T-helper 17 cell (primary cell): ENCODE measurements at places on chromosomes 13 and 19.

- no peak for DNase-seq
Observed at GRCh38 chr13:49287995-49288394, 40.3 kb downstream of the CDADC1 start.

- DNase-seq = no peak
Observed at GRCh38 chr13:22214184-22214583, 543.3 kb downstream of the FGF9 start.

DNA sequence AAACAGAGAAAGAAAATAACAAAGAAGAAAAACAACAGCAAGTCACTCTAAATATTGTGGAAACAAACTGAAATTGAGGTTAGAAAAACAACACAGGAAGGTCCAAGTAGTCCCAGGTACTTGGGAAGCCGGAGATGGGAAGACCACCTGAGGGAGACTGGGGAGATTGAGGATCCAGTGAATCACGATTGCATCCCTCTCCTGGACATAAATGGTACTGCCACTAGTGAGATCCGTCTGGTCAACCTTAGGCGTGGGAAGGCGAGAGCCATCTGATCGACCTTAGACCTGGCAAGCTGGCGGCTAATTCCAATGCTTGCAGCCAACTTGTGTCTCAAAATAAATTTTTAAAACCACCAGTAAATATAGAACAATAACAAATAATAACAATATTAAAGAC is 81.9 kb downstream of the ZNF726 start:
- no peak for DNase-seq

- DNase-seq = no peak
Observed at GRCh38 chr13:40438022-40438680, 228.3 kb downstream of the FOXO1 start.

DNA sequence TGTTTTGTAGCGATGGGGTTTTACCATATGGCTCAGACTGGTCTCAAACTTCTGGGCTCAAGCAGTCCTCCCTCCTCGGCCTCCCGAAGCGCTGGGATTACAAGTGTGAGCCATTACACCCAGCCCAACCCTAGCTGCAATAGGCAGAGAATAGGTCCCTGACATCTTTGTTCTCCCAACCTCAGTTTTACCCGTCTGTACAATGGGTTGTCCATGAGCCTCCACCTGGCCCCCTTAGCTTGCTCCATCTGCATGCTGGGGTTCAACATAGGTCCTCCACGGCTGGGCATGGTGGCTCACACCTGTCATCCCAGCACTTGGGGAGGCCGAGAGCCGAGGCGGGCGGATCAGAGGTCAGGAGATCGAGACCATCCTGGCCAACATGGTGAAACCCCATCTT is 14.4 kb downstream of the NFIC start:
- no peak for DNase-seq

DNA sequence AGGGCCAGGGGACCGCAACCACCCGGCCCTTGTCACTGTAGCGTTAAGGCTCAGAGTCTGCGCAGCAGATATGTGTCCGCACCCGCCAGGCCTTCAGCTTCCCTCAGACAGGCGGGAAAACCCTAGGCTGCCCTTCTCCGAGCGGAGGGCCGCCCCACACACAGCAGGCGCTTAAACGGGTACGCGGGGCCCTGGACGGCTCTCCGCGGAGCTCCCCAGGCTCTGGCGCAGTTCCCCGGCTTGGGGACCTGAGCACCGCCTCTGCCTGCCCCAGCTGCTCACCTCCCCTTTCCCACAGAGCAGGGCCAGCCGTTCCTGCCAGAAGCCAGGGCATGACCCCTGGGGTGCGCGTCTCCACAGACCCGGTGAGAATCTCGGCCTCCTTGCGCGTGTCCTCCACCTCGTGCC is 593 bp downstream of the ZNF135 start:
- DNase-seq = no peak

GRCh38 chr19:54916822-54917221 is 10.9 kb downstream of the NCR1 start:
- DNase-seq = no peak

- peak; percentile 63 for DNase-seq
Observed at GRCh38 chr19:8654591-8655339, 24.3 kb downstream of the NFILZ start.

- DNase-seq = no peak
Observed at GRCh38 chr19:8096071-8096470, 43.5 kb downstream of the CCL25 start.

DNA sequence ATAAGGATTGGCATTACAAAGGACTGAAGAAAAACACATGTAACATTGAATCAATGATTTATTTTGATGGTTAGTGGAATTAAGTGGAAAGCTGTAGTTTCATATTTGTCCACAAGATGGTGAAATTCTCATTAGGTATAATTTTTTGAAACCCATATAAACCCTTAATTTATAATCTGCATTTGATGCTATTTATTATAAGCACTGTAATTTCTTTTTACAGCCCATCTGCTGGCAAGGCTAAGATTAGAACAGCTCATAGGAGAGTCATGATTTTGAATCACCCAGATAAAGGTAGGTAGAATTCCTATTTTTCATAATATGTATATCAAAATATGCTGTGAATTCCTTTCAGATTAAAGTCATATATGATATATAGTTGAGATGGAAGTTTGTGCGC is 62.2 kb downstream of the DNAJC15 start:
- DNase-seq = no peak

DNA sequence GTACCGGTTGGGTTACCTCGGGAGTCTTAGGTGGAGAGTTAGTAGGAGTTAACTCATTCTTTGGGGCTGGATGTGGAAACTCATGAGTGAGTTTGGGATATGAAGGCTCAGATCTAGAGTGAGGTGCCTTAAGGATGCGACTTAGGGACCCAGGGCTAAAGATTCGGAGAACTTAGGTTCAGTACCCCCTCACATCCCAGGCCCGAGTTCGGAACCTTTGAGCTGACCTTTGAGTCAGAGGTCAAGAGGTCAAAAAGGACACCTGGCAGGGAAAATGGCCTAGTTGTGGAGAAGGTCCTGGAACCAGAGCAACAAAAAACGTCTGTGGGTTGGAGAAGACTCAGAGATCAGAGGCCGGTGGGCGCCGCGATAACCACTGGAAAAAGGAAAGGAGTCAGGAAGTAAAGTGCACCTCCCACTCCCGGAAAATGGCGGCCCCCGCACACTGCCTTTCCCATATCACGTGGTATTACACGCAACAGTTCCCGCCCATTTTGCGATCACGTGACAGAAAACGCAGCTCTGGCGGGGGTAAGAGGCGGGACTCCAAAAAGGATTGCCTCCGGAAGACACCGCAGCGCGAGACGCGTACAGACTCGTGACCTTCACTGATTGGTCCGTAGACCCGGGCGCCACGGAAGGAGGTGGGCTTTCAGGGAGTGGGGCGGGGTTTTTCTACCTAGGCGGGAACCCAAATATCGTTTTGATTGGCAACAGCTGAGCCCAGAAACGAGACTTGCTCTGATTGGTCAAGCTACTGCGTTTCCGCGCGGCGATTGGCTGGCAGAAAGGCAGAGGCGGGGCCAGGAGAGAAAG is at the start of gene ACTMAP:
TSS of gene ACTMAP (minus strand) at position 420 of the 816 bp plus-strand sequence. CDS start 674 bp downstream, outside the sequence.
- peak; percentile 99 for DNase-seq

GRCh38 chr13:101978552-101979315 is 423.1 kb downstream of the FGF14 start:
- DNase-seq = no peak

DNA sequence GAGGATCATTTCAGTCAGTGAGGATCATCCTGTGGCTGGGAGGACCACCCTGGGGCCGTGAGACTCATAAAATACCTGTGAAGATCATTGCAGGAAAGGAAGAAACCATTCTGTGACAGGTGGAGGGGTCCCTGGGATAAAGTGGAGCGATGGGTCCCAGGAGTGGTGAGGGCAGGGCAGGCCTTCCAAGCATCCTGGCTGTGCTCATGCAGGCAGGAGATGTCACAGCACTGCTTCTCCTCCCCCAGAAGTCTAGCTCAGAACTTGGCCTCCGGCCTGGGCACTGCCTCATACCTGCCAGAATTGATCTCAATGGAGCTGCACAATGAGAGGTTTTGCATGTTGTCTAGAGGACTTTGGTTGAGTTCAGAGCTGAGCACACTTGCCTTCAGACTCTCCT is 11.1 kb downstream of the KLK1 start:
- DNase-seq = no peak

DNA sequence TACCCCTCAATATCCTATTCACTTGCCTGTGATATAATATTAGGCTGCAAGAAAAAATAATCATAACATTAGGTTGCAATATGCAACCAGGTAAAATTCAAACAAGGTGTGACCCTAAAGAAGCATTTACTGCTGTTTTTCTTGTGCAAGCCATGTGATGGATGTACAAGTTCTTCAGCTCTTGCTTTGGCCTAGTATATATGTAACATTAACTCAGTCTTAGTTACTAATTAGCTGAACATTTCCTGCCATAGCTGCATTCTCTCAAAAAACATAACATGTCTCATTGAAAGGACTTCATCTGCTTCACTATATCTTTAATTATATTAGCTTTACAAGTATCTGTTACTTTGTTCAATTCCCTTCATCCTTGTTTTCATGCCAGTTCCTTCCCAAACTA is 406.8 kb upstream of the HTR2A start:
- DNase-seq = no peak

DNA sequence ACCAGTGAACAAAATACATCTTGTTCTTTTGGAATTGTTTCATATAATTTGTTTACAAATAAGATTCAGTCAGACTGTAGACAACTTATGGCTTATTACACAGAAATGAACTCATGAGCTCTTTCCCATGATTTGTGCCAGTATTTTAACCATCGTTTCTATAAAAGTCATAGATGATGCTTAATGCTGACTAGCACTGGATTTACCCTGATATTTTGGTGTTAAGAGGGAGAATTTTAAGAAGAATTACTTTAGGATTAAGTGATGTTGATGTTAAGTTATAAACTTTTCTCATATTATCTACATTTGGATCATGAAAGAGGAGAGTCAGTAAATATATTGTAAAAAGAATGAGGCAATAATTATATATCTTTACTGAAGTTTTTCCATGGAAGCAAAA is 162.7 kb downstream of the POSTN start:
- DNase-seq = no peak

DNA sequence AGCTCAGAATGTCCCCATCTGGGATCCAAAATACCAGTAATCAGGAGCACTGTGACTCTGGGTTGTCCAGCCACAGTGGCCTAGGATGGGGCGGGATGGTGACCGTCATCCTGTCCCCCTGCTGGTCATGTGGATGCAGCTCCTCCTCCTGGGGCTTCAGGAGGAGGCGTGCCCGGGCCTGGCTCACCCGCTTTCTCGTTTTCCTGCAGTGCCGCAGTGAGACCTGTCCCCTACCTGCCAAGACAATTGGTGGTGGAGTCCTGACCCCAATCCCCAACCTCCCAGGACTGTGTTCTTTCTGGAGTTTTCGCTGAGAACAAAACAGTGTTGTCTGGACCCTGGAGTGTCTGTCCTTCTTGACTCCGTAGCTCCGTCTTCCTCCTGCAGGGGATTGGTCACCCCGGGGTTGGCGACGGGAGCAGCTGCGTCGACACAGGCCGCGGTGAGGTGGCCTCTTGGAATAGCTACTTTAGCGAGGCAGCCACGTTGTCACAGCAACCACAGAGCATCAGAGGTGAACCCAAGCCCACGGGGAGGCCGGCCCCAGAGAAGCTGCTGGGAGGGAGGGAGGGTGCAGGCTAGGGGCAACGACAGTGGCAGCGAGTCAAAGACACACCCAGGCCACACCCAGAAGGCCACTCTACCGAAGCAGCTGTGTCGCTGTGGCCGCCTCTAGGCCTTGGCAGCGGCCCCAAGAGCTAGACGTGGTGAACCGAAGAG is 10.2 kb upstream of the EMC10 start:
- no peak for DNase-seq

DNA sequence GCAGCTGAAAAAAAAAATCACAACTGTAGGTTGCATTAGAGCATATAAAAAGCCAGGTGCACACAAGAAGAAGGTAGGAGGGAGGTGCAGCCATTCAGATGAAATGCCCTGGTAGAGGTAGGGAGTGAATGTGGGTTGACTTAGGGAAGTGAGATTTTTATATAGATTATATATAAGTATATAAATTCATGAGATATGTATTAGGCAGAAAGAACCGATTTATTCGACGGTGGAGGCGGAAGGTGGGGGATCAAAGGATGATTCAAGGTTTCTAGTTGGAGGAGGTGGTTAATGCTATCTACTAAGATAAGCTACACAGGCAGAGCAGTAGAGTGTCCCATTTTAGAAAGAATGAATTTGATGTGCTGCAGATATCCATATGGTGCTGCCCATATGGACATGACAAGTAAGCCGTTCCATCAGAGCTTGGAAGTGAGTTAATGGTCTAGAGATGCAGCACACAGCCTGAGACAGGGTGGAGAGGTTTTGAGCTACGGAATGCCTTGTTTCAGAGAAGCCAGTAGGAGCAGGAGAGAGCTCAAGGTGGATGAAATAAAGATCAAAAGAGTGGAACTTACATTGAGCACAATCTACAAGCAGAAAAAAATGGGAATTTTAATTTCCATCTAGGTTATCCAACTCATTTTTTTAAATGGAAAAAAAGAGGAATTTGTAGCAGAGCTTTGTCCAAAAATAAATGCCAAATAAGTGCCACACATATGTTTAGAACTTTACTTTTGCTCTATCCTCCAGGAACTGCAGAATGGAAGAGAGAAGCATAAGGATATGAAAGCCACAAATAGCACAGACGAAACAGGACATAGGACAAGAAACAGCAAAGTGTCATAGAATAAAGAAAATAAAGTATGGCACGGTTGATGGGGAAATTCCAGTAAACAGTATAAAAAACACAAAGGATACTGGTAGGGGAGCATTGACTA is 177.3 kb downstream of the PCDH9 start:
- no peak for DNase-seq

GRCh38 chr13:98484289-98485219 is 92.4 kb downstream of the STK24 start:
- DNase-seq = peak; percentile 56

- no peak for DNase-seq
Observed at GRCh38 chr13:67018775-67019174, 211.4 kb downstream of the PCDH9 start.

- no peak for DNase-seq
Observed at GRCh38 chr19:21566073-21566472, 60.7 kb downstream of the ZNF429 start.

DNA sequence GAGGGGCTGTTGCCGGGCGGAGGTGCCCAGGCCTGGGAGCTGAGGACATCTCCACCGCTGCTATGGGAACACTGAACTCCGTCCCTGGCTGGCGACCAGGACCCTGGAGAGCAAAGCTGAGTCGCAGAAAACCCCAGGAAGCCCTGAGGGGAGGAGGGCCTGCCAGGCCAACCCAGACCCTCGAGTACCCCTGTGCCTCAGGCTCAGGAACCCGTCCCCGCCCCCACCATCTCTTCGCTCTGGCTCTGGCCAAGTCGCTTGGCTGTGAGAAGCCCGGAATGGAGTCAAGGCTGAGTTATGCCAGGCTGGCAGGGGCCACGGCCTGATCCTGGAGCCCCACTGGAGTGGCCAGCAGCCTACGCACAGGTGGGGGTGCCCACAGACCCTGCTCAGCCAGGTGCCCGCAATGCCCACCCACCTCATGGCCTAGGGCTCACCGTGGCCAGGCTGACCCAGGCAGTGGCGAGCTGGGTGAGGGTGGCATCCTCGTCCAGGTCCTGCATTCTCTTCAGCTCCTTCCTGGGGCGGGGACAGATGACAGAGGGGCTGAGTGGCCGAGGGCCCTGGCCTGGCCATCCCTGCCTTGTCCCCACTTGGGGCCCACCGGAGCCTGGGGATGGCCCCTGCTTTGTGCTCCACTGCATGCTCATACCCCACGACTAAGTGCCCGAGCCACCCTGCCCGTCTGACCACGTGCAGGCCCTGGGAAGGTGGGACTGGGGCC is 8.5 kb upstream of the CERS1 start:
- no peak for DNase-seq
